ENCODE measurements at places on chromosomes 6 and 20.

DNA sequence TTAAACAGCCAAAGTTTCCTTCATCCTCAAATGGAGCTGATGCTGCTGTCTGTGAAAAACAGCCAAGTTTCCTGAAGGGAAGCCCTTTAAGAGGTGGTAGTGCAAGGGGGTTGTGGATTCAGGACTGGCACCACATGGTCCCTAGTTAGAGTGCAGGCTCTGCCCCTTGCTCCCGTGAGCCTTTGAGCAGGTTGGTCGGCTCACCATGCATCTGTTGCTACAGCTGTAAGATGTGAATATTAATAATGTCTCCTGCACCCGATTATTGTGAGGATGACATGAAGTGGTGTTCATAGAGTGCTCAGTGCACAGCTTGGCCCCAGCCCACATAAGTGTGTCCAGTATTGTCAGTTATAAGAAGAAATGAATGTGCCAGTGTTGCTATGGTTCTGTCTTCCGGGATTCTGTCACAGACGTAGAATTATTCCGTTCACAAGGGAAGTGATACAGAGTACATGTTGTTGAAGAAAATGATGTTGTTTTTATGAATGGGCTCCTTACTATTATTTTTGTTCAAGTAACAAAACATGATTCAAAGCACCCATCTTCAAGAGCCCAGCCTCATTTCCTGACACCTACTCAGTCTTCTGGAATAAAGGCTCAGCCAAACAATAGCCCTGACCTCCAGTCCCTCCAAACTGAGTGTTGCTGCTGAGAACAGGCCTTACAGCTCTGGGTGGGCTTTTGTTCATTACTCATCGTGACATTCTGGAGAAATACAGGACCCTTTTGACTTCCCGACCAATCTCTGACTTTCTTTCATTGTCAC is 2.9 kb upstream of the PKIG start:
- H3K36me3 ChIP-seq = no peaks in the 10 kb centered on the region
- H3K27me3 ChIP-seq = no peaks in the 10 kb centered on the region
- no peak overlapping the region for H3K27ac ChIP-seq
- no peak overlapping the region for H3K4me3 ChIP-seq

- peaks cover 3% of the 10 kb centered on the region for H3K27me3 ChIP-seq
- H3K36me3 ChIP-seq = no peaks in the 10 kb centered on the region
- H3K27ac ChIP-seq = no peak overlapping the region
- no peak for DNase-seq
- no peak overlapping the region for H3K4me3 ChIP-seq
Observed at GRCh38 chr6:140812636-140813035, 1320.1 kb upstream of the GJE1 start.

- no peak overlapping the region for H3K27ac ChIP-seq
- no peak for DNase-seq
- H3K4me3 ChIP-seq = no peak overlapping the region
Observed at GRCh38 chr6:56649782-56650181, 7.1 kb upstream of the DST start.

DNA sequence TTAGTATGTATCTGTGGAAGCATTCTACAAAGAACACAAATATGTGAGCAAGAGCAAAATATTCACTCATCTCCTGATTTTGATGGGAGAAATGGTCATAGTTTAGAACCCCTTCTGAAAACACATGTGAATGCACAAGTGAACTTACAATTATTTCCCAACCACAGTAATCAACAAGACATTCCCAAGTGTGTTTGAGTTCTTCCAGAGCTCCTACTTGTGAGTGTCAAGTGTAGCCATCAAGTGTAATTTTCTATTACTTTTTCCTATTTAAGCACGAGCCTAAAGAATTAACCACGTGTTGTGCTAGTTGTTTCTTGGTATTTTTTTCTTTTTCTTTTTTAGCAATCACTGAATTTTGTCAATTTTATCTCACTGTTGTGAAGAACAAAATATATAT is 402.3 kb downstream of the NKAIN2 start:
- no peak for DNase-seq
- no peaks in the 10 kb centered on the region for H3K4me1 ChIP-seq
- no peaks in the 10 kb centered on the region for H3K36me3 ChIP-seq
- H3K4me3 ChIP-seq = no peak overlapping the region

DNA sequence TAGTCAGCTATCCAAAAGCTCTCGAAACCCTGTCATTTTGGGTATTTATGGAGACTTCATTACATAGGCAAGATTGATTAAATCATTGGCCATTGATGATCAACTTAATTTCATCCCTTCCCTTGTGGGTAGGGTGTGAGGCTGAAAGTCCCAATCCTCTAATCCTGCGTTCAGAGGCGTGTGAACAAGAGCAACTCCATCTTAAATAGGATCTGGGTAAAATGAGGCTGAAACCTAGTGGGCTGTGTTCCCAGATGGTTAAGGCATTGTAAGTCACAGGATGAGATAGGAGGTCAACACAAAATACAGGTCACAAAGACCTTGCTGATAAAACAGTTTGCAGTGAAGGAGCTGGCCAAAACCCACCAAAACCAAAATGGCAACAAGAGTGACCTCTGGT is 641.7 kb upstream of the GJE1 start:
- no peaks in the 10 kb centered on the region for H3K36me3 ChIP-seq
- H3K4me3 ChIP-seq = no peak overlapping the region
- no peak overlapping the region for H3K27ac ChIP-seq
- no peaks in the 10 kb centered on the region for H3K27me3 ChIP-seq
- no peaks in the 10 kb centered on the region for H3K4me1 ChIP-seq

DNA sequence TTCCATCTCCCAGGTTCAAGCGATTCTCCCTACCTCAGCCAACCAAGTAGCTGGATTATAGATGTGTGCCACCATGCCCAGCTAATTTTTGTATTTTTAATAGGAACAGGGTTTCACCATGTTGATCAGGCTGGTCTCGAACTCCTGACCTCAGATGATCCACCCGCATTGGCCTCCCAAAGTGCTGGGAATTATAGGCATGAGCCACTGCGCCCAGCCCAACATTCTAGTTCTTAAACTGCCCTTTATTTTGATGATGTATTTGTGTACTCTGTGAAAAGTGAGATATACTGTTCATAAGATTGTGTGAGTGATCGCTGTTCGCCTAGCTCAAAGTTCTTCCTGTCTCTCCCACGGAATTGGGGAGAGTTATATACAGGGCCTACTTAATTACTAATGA is 93.1 kb downstream of the HFE start:
- no peak for DNase-seq
- H3K27me3 ChIP-seq = no peaks in the 10 kb centered on the region
- peak overlapping the region; percentile 62 for H3K27ac ChIP-seq
- peaks cover 30% of the 10 kb centered on the region for H3K4me1 ChIP-seq

GRCh38 chr6:47093169-47093568 is 51.0 kb upstream of the ADGRF1 start:
- H3K4me1 ChIP-seq = no peaks in the 10 kb centered on the region
- no peak overlapping the region for H3K27ac ChIP-seq
- H3K4me3 ChIP-seq = no peak overlapping the region
- H3K36me3 ChIP-seq = no peaks in the 10 kb centered on the region
- no peak for DNase-seq
- H3K27me3 ChIP-seq = peaks cover 4% of the 10 kb centered on the region
